NCI-H146 (cell line): ENCODE measurements at places on chromosomes 2 and 18.

- no peak for DNase-seq
Observed at GRCh38 chr2:18047896-18048657, 169.6 kb downstream of the KCNS3 start.

GRCh38 chr2:86313341-86313740, 24.1 kb downstream of the REEP1 start:
- no peak for DNase-seq

GRCh38 chr2:133452146-133452545, 116.1 kb downstream of the NCKAP5 start:
- DNase-seq: no peak

DNA sequence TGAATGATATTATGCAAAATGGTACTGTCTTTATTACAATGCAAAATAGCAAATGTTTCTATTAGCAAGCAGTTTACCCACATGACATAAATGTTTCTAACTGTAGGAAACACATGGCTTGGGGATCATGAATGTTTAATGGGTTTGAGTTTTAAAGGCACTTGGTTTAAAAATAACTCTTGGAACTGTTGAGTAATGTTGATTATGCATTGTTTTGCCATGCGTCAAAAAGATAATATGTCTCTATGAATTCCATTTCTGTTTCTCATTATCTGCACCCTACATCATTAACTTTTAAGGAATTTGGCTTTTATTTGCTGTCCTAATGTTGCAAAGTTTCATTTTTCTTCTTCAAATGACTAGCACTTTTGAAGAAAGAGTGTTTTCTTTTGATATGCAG, 1355.5 kb downstream of the SUCLG1 start:
- DNase-seq: no peak

DNA sequence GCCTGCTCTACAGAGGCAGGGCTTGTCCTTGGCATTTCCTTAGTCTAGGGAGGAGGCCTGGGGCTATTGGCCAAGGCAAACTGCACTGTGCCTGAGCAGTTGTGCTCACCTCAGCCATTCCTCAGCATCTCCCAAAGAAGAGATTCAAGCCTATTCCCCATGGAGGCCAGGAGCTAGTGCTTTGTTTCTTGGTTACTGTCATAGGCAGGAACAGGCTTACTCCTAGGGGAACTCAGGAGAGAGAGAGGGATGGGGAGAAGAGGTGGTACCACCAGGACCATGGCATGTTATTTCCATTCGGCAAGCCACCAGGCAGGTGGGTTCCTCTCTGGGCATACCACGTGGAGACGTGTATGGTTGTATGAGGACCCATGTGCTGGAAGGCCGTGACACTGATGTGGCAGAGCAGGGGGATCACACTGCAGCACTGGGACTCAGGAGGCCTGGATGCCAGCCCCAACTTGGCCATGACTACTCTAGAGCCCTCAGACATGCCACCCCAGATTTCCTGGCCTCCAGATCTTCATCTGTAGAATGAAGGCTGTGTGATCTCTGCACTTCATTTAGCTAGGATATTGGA, 233.7 kb downstream of the LOXHD1 start:
- no peak for DNase-seq

DNA sequence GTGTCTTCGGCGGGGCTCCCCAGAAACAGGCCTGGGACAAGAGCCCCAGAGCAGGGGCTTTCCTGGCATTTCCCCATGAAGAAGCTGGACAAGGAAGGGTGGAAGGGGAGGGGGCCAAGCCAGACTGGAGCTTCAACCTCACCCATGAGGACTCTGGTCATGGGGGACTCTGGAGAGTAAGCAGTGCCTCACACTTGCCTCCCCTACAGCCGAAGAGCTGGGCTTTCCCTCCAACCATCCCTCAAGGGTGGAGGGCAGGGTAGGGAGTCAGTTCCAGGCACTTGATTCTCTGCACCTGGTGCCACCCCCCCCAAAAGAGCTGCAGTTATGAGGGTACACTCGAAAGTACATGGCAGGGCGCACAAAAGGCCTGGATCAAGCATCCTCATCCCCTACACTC, 246.6 kb downstream of the TFCP2L1 start:
- no peak for DNase-seq

DNA sequence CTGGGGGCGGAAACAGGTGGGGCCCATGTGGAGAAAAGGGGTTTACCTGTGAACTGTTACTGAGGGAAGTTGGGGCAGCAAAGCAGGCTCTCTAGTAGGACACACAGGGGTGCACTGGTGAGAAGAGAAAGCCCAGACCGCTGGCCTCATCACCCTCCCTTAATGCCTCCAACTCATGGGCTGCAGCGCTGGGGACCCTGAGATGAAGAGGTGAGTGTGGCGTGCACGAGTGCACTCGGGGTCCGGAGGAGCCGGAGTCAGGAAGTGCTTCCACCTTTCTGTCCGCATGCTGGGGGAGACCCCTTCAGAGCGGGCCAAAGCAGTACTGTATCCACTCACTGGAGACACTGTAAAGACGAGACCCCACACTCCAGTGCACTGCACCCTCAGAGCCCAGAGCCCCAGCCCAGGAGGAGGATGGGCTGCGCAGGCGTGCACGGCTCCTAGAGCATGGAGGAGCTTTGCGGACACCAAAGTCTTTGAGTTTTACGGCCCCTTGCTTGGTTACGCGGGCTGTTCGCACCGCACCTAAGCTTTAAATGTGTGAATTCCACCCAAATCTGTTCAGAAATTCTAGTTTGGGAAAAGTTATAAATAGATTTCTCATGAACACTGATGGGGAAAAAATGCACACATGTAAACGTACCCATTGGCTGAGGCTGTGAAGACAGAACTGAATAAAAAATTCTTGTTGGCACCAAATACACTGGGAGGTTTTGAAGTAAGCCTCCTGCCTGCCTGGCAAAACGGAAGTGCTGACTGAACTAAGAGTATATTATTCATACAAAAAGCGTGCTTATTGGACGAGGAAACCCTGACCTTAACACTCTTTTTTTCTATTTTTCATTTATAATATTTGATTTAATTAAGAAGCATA, 45.4 kb upstream of the PPP4R1 start:
- DNase-seq: no peak

GRCh38 chr18:41009926-41010325, 945.1 kb upstream of the PIK3C3 start:
- no peak for DNase-seq

DNA sequence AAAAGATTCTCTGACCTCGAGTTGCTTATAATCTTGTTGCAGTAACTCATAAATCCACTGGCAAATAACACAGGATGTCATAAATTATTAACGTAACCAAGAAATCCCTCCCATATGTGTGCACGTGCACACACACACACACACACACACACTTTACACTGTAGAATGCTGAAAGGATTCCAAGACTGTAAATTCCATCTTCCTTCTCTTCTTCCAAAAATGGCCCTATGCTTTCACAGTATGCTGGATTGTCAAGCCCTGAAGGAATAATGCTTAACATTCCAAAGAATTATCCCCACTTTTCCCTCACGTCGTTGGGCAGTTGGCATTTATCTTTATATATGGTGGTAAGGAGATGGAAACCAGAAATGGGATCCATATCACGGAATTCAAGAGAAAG, 117.5 kb upstream of the CRIM1 start:
- DNase-seq: no peak

DNA sequence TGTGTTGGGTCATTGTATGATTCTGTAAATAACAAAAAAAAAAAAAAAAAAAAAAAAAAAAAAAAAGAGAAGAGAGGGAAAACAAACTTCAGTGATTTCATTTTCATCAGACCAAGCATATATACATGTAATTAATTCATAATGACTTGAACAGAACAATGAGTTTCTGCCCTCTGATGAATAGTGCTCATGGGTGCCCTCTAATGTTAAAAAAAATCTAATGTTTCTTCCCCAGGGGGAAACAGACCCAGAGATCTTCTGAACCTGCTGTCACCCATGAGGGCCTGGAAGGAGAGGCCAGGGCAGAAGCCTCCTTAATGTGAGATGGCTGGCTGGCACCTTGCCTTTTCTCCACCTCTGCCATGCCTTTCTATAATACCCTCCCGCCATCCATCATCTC, 289.2 kb downstream of the ZNF521 start:
- no peak for DNase-seq
